ENCODE measurements at places on chromosomes 11 and 22. TPM values are rescaled to one million over a fixed set of nuclear protein-coding genes. Genes with fewer than 3 reads are reported as not detected.

CRYBA4 gene
- total RNA-seq = not detected

OR51E1 gene
- total RNA-seq = 0.22 TPM

DCHS1 gene
- 4.7 TPM for total RNA-seq

KCNQ1OT1 gene
- 0.77 TPM for total RNA-seq

SCARF2 gene
- total RNA-seq = 0.91 TPM

CBLIF gene
- total RNA-seq = 0.48 TPM

OR2AG1 gene
- total RNA-seq = not detected

MMP10 gene
- total RNA-seq = 0.40 TPM

C11orf87 gene
- not detected for total RNA-seq

C11orf65 gene
- total RNA-seq = 0.64 TPM

FAM227A gene
- total RNA-seq = 0.21 TPM

SAC3D1 gene
- 26.7 TPM for total RNA-seq

OR8D1 gene
- not detected for total RNA-seq

HEPHL1 gene
- total RNA-seq = not detected

Measured in colonic mucosa (tissue), 4 donors.